ENCODE measurements at places on chromosomes 11 and 22.

GRCh38 chr11:57315491-57315890 lies 9.3 kb downstream of the TNKS1BP1 start:
- no peak for DNase-seq

GRCh38 chr22:46110215-46110614 lies 40.1 kb upstream of the PPARA start:
- DNase-seq = no peak

DNA sequence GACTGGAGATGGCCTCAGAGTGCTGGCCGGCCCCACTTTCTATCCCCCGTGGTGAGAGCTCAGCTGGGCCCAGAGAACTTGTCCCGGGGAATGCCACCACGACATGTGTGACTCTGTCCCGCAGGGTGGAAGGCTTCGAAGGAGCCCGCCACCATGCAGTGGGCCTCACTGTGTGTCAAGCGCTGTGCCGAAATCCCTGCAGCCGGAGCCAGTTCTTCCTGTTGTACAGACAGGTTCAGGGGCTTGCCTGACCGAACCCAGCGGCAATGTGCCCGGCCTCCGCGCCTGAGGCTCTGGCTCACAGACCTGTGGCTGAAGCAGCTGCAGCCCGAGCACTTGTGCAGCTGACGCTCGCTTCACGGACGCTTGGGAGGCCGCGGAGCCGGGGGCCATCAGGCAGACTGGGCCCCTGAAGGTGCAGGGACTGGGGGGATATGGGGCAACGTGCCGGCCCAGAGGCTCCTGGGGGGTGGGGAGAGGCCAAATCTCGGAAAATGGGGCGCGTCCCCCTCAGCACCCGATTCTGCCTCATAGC lies 650 bp downstream of the PPM1F start:
- no peak for DNase-seq

- no peak for DNase-seq
Measured at GRCh38 chr11:78400116-78400515, 17.5 kb downstream of the GAB2 start.

DNA sequence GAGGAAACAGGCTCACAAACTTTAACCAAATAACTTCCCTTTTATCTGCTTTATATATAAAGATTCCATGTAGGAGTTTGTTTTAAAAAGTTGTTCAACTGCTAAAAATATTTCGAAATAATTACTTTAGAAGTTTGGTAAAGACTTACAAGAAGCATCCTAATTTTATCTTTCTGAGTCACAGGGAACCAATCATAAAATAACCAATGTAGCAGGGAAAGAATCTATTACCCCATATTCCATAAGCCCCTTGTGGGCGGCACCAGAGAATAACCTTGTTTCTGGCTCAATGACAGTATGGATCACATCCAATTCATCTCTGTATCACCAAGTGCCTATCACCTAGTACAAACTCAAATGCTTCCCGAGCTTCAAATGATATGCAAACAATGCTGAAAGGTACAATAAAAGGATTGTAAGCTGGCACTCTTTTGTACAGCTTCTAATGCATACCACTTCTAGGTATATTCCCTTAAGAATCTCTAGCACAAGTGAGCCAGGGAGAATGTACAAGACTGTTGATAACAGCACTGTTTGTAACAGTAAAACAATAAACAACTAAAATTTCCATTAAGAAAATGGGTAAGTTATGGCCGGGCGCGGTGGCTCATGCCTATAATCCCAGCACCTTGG lies 158.4 kb downstream of the ATG16L2 start:
- no peak for DNase-seq

DNA sequence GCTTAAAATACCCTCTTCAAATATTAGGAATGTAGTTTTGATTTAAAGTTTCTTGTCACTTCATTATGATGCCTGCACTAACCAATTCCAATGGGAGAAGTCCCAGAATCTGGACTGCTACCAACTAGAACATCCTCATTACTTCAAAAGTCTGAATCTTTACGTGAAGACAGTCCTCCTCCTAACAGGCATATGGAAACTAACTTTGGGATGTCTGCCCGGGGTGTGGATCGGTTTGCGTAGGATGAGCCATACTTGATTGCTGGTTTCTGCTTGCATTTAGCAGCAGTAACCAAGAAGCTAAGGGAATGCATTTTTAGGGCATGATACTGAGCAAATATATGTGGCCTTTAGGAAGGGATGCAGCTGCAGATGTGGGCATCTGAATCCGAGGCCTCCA lies 177.1 kb downstream of the LRRC4C start:
- no peak for DNase-seq

- no peak for DNase-seq
Measured at GRCh38 chr11:58498464-58498863, 9.4 kb downstream of the OR5B21 start.

DNA sequence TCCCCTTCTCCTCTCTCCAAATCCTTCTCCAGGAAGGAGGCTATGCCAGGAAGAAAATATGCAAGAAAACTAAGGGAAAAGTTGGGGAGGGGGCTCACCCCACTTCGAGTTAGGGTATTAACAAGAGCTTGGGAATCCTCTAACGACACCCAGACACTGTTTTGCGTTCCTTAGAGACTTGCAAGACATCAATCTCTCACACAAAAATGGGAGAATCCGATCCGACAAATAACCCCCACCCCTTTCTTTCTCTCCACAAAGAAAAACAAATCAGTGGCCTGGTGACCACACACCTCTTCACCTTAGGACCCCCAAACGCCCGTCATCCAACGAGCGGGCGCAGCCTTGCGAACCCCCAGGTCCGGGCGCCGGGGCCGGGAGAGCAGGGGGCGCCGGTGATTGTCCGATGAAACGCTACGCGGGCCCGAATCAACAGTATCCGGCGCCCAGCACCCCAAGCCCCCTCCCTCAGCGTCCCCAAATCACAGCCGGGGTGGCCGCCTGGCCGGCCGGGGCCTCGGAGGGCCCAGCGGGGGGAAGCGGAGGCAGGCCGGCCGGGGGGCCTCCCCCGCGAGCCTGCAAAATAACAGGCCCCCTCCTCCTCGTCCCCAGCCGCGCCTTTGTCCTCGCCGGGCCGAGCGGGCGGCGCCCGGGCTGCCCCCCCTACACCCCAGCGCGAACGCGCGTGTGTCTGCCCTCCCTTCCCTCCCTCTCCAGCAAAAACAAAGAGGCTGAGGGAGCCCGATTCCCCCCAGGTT lies 690 bp downstream of the CSNK1E start:
- no peak for DNase-seq

DNA sequence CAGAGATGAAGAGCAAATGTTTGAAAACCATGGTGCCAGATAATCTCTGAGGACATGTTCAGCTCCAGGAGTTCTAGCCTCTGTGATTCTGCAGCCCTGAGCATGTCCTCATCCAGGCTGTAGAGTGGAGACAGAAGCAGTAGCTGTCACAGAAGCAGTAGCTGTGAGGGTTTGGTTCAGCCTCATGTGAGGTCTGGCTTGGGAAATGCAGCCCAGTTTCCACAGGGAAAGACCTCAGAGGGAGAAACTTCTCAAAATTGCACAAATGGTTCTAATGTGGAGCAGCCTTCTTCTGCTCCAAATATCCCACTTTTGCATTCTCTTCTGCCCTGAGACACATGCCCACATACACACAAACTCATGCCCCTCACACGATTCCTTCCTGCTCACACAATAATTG lies 48.4 kb downstream of the DBX1 start:
- no peak for DNase-seq

- DNase-seq = no peak
Measured at GRCh38 chr11:92477686-92478085, 253.1 kb downstream of the FAT3 start.

DNA sequence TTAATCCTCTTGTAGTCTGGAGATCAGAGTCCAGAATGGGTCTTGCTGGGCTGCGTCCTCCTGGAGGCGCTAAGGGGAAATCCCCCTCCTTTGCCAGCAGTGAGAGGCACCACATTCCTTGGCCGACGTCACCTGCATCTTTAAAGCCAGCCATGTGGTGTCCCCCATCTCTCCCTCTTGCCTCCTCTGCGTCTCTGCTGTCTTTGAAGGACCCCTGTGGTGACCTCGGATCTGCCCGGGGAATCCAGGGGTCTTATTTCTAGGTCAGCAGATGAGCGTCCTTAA lies 27.2 kb upstream of the PARVB start:
- no peak for DNase-seq

DNA sequence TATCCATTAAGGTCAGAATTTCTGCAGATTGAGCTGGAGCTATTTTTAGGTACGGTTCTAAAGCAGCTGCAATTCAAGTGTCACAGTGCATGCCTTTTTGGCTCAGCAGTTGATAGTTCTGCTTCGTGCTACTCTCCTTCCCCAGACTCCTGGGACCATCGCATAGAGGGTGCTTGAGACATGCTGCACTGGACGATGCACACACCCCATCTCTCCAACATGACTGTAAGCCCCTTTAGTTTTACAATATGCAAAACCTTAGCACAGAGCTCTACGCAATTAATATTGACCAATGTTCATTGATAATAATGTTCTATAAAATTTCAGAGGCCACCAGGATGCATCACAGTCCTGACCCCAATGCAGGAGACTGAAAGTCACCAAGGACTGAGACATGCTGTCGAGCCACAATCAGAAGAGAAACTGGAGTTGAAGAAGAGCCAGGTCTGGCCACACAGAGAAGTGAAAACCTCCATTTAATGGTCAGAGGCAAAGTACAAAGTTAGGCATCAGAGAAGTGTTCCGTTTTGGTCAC lies 120.9 kb upstream of the ZC3H12C start:
- DNase-seq = no peak

DNA sequence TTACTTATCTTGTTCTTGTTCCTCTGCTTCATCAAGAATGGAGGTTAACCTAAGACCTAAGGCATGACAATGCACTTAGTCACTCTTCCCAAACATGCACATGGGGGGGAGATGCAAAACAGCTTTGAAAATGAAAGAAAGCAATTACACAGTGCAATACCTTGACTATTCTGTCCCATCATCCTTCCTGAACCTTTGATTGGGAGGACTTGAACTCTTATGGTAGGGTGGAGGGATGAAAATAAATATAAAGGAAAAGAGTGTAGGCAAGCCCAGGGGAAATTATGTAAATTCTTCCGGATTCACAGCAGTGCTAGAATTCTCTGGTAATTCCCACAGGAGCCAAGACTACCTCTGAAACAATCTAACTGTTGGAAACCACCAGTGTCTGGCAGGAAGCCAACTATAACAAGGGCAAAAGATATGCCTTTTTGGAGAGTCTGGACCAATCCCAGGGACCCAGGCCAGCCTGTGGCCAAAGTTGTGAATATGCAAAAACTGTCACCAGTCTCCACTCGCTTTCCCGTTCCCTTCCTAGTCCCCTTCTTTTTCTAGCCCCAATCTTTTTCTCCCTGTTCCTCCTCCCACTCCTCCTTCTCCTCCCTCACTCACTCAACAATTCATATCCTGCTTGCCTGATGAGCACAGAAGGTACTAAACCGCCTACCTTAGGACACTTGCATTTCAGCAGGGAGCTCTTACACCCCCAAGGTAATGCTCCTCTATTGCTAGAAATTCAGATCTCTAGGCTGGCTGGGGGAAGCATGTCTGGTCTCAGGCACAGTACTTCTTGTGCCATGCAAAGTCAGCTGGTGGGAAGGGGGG lies 2.5 kb upstream of the RCN1 start:
- no peak for DNase-seq

GRCh38 chr22:18110194-18110953 lies at the start of gene TUBA8:
TSS of gene TUBA8 (plus strand) at chr22:18110809. CDS start at chr22:18110866, 57 bp downstream.
- DNase-seq = peak; percentile 14

GRCh38 chr11:116086426-116086825 lies 582.2 kb upstream of the CADM1 start:
- DNase-seq = no peak

DNA sequence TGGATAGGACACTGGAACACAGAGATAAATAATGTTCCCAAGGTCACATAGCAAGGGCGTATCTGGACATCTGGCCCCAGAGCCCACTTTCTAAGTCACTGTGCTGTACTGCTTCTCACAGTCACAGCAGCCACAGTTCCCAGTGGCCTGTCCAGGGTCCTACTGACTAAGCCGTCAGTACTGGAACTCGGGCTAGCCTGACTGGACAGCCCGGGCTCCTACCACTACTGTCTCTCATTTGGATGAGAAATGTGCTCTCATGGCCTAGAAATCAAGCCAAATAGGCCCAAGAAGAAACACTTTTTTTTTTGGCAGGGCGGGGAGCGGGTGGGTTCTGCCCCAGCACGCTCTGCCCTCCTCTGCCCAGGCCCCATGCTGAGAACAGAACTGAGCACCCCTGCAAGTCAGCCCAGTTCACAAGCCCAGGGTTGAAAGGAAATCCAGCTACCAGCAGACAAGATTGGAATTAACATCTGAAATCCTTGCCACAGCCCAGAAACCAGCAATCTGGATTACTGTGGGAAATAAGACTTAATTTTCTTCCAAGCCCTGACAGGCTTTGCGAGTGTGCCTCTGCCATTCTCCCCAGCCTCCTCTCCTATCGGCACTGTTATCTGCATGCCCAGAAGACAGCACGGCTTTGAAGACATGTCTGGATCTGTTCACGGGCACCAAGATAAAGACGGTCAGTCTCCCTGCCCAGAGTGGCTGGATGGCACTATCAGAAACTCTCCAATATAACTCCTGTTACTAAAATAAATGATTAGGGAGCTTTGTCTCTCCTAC lies 182.9 kb upstream of the NCAM1 start:
- no peak for DNase-seq

GRCh38 chr22:27997538-27997937 lies 78.5 kb upstream of the PITPNB start:
- no peak for DNase-seq

GRCh38 chr11:5088556-5088955 lies 19.2 kb downstream of the OR52E1 start:
- DNase-seq = no peak

DNA sequence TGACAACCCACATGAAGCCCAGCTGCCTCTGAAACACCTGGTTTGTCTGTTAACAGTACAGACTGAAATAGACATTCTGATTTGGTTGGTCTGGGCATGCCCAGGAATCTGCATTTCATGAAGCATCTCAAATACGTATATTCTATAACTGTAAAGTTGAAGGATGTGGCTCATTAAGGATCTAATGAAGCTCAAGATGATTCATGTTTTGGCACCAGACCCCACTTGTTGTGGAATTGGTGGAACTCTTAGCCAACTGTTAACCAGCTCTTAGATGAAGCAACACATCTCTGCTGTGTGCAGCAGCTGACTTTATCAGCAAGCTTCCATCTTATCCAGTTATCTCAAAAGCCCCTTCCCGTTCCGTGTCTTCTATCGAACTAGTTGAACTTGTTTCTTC lies 232.2 kb downstream of the INSC start:
- no peak for DNase-seq

DNA sequence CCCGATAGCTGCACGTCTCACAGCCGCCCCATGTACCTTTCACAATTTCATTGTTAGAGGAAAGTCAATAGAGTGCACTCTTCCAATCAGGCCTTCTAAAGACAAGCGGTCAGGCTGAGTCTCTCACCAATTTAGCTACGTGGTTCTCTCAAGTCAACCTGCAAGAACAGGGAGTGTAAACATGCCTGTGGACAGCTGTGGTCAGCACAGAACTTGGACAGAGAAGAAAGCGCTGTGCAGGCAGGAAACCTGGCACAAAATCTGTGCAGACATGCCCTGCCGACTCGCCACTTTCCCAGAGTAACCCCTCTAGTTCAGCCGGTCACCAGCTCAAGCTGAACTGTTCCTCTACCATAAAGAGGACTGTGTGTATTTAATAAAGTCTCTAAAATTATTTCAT lies 39.5 kb downstream of the CHKA start:
- DNase-seq = no peak
